ENCODE measurements at places on chromosomes 4 and X. TPM values are rescaled to one million over a fixed set of nuclear protein-coding genes. Genes with fewer than 3 reads are reported as not detected.
A peak's percentile ranks its signal among the peaks of the same experiment; 100 is the strongest.

DNA sequence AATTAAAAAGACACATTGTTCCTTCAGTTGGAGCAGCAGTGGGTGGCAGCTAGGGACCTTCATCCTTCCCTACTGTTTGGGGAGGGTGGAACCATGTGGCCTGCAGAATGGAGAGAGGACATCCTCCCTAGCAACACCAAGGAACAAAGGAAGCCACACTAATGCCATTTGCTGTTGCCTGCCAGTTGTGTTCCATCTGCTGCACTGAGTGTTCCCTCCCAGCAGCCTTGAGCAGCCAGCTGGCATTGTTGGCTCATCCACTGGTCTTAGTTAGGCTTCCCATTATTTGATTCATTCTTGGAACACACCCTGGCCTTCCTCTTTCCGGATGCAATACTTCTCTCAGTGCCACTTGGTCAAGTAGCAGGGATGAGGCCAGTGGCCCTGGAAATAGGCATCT, 25.0 kb upstream of the HMGB3 start:
- no peaks in the 10 kb centered on the region for H3K36me3 ChIP-seq
- no peak overlapping the region for H3K4me3 ChIP-seq
- H3K27ac ChIP-seq, result no peak overlapping the region
- H3K27me3 ChIP-seq, result no peaks in the 10 kb centered on the region
- DNase-seq, result no peak

DNA sequence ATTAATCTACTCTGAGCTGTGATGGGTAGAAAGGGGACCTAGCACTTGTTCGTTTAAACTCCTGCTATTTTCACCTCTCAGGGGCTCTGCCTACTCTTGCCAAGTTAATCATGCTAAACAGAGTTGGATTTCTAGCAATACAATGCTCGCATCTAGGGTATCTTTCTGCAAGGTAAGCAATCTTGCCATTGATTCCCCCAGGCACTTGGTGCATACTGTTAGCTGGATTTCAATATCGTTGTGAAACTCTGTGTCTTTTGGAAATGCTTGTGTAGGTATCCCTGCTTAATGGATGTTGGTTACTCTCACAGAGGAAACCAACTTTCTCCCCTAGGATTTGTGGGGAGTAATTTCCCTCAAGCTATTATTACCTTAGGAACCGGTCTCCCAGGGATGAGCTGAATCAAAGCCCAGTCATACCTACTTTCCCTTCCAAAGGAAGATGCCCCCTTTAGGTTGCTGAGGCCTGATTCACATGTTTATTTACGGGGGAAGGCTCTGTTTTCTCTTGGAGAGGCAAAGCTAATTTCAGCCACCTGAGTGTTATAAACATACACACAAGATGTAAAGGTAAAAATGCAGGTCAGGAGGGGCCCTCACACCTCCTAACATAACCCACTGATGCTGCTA, 366.8 kb downstream of the FBXW7 start:
- H3K4me1 ChIP-seq, result no peaks in the 10 kb centered on the region
- H3K27ac ChIP-seq, result no peak overlapping the region
- no peak for DNase-seq
- H3K4me3 ChIP-seq, result no peak overlapping the region
- no peaks in the 10 kb centered on the region for H3K36me3 ChIP-seq
- no peaks in the 10 kb centered on the region for H3K27me3 ChIP-seq

DNA sequence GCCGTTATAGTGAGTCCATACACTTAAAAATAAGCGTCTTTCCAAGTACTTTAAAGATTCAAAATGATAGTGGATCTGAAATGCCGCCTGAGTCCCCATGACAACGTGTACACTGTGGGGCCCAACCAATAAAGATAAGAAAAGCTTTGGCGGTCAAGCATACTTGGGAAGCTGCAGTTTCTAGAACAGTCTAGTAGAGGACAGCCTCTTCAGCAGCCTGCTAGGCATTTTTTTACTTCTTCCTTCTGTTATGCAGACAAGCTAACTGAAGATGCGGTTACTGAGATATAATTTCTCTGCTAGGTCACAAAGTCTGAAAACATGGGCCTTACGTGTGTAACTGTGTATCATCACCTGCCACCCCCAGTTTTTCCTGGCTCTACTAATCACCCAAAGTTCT, 402 bp upstream of the UPRT start:
- H3K27me3 ChIP-seq, result no peaks in the 10 kb centered on the region
- no peaks in the 10 kb centered on the region for H3K36me3 ChIP-seq
- peaks cover 9% of the 10 kb centered on the region for H3K4me1 ChIP-seq
- peak overlapping the region; percentile 26 for H3K27ac ChIP-seq

DNA sequence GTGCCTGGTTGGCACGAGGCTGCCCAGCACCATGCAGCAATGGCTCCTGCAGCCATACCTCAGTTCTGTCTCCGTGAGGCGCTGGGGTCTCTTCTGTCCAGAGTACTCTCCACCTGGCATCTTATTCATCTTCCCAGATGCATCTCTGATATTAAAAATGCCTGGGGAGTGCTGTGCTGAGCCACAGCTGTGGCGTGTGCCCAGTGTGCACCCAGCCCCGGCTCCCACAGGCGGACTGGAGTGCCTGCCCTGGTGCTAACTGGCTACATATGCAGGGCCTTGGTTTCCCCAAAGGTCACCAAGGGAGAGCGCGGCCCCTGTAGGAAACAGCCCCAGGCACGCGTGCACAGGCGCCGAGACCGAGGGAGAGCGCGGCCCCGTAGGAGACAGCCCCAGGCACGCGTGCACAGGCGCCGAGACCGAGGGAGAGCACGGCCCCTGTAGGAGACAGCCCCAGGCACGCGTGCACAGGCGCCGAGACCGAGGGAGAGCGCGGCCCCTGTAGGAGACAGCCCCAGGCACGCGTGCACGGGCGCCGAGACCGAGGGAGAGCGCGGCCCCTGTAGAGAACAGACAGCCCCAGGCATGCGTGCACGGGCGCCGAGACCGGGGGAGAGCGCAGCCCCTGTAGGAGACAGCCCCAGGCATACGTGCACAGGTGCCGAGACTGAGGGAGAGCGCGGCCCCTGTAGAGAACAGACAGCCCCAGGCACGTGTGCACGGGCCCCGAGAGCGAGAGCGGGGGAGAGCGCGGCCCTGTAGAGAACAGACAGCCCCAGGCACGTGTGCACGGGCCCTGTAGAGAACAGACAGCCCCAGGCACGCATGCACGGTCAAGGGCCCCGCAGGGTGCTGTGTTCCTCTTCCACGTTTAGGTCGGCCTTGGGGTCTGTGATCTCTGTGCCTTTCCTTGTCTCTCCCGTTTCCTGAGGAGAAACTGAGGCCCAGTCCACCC, 14.5 kb downstream of the TMEM175 start:
- no peaks in the 10 kb centered on the region for H3K27me3 ChIP-seq
- DNase-seq, result no peak
- H3K4me3 ChIP-seq, result no peak overlapping the region
- H3K4me1 ChIP-seq, result no peaks in the 10 kb centered on the region

GRCh38 chrX:4841216-4841745, 1127.8 kb upstream of the PRKX start:
- no peak overlapping the region for H3K27ac ChIP-seq
- no peak for DNase-seq
- no peak overlapping the region for H3K4me3 ChIP-seq
- no peaks in the 10 kb centered on the region for H3K4me1 ChIP-seq

- H3K4me3 ChIP-seq, result no peak overlapping the region
- H3K27me3 ChIP-seq, result no peaks in the 10 kb centered on the region
- no peak for DNase-seq
- H3K4me1 ChIP-seq, result no peaks in the 10 kb centered on the region
These were observed 32.4 kb downstream of the PPARGC1A start for GRCh38 chr4:23857367-23857959.

GRCh38 chr4:119682099-119682498, 53.5 kb upstream of the PDE5A start:
- H3K36me3 ChIP-seq, result no peaks in the 10 kb centered on the region
- H3K4me1 ChIP-seq, result no peaks in the 10 kb centered on the region
- H3K27me3 ChIP-seq, result no peaks in the 10 kb centered on the region
- no peak for DNase-seq
- H3K4me3 ChIP-seq, result no peak overlapping the region

DNA sequence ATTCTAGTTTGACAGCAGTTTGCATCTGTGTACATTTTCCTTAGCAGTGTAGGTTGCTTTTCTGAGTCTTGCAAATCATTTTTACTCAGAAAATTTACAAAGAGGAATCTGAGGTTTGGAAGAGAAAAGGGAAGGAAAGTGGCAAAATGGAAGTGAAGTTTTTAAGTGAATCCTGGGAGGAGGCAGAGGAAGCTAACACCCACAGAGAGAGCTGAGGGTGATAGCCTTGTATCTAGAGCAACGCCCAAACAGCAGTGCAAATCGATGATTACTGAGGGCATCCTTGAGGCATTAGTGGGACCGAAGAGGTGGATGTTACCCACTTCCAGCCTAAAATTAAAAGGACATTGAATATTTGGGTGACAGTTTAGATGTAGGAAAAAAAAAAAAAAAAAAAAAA, 31.8 kb downstream of the KLF3 start:
- DNase-seq, result no peak
- H3K4me3 ChIP-seq, result no peak overlapping the region
- no peak overlapping the region for H3K27ac ChIP-seq
- no peaks in the 10 kb centered on the region for H3K27me3 ChIP-seq

GRCh38 chr4:139893801-139894200, 228.2 kb downstream of the MGST2 start:
- peaks cover 3% of the 10 kb centered on the region for H3K27me3 ChIP-seq
- peaks cover 31% of the 10 kb centered on the region for H3K4me1 ChIP-seq
- no peaks in the 10 kb centered on the region for H3K36me3 ChIP-seq
- H3K4me3 ChIP-seq, result no peak overlapping the region

DNA sequence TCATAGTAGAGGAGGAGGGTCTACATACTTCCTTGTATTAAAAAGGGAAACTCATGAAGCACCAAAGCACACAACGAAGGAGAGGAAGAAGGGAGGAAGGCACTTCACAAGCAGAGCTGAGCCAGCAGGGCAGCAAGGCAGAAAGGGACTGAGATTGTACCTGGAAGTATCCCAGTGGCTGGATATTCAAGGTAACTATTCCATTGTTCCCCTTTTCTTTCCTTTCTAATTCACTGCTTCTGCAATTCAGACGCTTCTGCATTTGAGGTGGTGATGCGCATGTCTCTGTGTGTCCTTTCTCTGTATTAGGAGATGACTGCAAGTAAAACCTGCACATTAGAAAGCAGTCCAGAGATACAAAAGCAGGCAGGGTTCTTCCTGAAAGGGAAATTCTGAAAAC, 54.9 kb downstream of the UBQLN2 start:
- no peaks in the 10 kb centered on the region for H3K4me1 ChIP-seq
- no peaks in the 10 kb centered on the region for H3K36me3 ChIP-seq
- DNase-seq, result no peak
- no peaks in the 10 kb centered on the region for H3K27me3 ChIP-seq

DNA sequence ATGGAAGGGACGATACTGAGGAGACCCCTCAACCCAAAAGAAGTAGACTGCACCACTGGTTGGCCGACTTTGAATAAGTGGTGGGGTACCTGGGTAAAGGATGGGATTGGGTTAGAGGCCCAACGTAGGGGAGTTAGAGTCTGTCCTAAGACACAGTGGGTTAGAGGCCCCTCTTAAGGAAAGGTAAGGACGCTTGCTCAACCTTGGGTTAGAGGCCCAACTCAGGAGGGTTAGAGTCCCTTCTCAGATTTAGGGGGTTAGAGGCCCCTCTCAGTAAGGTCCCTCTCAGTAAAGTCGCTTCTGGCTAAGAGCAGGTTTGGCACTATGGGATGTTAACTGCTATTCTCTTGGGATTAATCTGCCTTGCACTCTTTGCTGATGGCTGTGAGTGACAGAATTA, 81.3 kb downstream of the ACOX3 start:
- H3K27me3 ChIP-seq, result no peaks in the 10 kb centered on the region
- H3K4me1 ChIP-seq, result peaks cover 34% of the 10 kb centered on the region
- no peak for DNase-seq
- H3K36me3 ChIP-seq, result no peaks in the 10 kb centered on the region

- no peak overlapping the region for H3K27ac ChIP-seq
- H3K27me3 ChIP-seq, result peaks cover 10% of the 10 kb centered on the region
- no peaks in the 10 kb centered on the region for H3K4me1 ChIP-seq
- DNase-seq, result no peak
These were observed 58.8 kb upstream of the LHFPL1 start for GRCh38 chrX:112738347-112739033.

DNA sequence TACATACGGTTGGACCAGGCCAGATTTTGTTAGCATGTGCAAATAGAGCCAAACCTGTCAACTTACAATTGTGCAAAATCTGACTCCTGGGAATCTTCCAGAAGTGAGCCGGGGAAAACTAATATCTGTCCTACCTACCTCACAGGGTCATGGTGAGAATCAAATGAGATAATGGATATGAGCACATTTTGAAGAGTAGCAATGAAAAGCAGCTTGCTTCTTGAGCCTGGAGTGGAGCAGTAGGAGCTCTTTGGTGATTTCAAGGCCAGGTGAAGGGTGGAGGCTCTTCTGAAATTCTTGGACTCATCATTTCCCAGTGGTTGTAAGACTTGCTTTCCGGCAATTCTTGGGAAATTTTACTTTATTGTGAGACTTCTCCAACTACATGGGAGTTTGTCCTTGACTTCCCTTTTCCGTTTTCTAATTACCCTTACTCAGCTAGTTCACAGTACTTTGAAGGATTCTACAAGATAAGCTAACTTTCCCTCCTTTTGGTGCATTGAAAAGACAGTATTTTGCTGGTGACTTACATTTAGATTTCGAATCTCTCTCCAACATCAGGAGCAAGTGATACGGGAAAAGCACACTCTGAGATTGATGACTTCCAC, 12.2 kb downstream of the PLAC1 start:
- H3K4me3 ChIP-seq, result no peak overlapping the region
- no peak for DNase-seq
- H3K36me3 ChIP-seq, result no peaks in the 10 kb centered on the region
- no peak overlapping the region for H3K27ac ChIP-seq

- no peaks in the 10 kb centered on the region for H3K27me3 ChIP-seq
- no peak overlapping the region for H3K4me3 ChIP-seq
- no peak for DNase-seq
- no peaks in the 10 kb centered on the region for H3K36me3 ChIP-seq
These were observed 1.0 kb upstream of the LPAR4 start for GRCh38 chrX:78746496-78746895.

GRCh38 chr4:1717129-1718094, 3.7 kb downstream of the TMEM129 start:
- H3K27me3 ChIP-seq, result no peaks in the 10 kb centered on the region
- H3K4me3 ChIP-seq, result no peak overlapping the region
- H3K4me1 ChIP-seq, result peaks cover 15% of the 10 kb centered on the region
- no peak overlapping the region for H3K27ac ChIP-seq
- peaks cover 7% of the 10 kb centered on the region for H3K36me3 ChIP-seq

- H3K36me3 ChIP-seq, result peaks cover 7% of the 10 kb centered on the region
- H3K4me1 ChIP-seq, result no peaks in the 10 kb centered on the region
- DNase-seq, result no peak
- no peaks in the 10 kb centered on the region for H3K27me3 ChIP-seq
- no peak overlapping the region for H3K27ac ChIP-seq
- no peak overlapping the region for H3K4me3 ChIP-seq
These were observed 83.9 kb downstream of the AFAP1 start for GRCh38 chr4:7855731-7856130.

GRCh38 chr4:42906891-42907759, 14.6 kb downstream of the GRXCR1 start:
- H3K27me3 ChIP-seq, result no peaks in the 10 kb centered on the region
- no peaks in the 10 kb centered on the region for H3K36me3 ChIP-seq
- no peak for DNase-seq
- H3K4me1 ChIP-seq, result no peaks in the 10 kb centered on the region
- H3K4me3 ChIP-seq, result no peak overlapping the region

- no peaks in the 10 kb centered on the region for H3K4me1 ChIP-seq
- no peak overlapping the region for H3K27ac ChIP-seq
- no peaks in the 10 kb centered on the region for H3K27me3 ChIP-seq
- H3K36me3 ChIP-seq, result no peaks in the 10 kb centered on the region
- no peak for DNase-seq
These were observed 75.9 kb upstream of the ENPP6 start for GRCh38 chr4:184293552-184293951.

Gene JAKMIP1
- polyA plus RNA-seq, result not detected

Gene RTL5
- 0.17 TPM for polyA plus RNA-seq

Gene TRPC5OS
- polyA plus RNA-seq, result not detected

Gene DDX3X
- polyA plus RNA-seq, result 127 TPM

Gene SPANXA2
- polyA plus RNA-seq, result not detected

Gene CAPN6
- 0.06 TPM for polyA plus RNA-seq

Data from keratinocyte (primary cell).